ENCODE measurements at places on chromosomes 12 and 14.

DNA sequence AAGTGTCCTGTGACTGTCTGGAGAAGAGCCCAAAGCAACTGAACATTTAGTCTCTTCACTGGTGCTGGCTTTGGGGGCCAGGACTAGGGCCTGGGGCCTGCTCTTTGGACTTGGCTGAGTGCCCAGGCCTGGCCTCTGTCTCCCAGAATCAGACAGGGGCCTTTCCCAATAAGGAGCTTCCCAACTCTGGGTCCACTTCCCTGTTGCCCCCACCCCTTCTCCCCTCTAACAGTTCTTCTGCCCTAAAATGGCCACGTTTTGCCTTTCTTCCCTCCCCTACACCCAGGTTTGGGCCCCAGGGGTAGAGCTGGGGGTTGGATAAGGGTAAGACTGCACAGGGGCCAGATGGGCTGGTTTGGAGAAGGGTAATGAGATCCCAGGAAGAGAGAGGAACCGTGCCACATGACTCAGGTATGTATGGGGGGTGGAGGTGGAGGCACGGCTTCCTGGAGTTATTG, 10.0 kb upstream of the ITGA5 start:
- no peak for DNase-seq

DNA sequence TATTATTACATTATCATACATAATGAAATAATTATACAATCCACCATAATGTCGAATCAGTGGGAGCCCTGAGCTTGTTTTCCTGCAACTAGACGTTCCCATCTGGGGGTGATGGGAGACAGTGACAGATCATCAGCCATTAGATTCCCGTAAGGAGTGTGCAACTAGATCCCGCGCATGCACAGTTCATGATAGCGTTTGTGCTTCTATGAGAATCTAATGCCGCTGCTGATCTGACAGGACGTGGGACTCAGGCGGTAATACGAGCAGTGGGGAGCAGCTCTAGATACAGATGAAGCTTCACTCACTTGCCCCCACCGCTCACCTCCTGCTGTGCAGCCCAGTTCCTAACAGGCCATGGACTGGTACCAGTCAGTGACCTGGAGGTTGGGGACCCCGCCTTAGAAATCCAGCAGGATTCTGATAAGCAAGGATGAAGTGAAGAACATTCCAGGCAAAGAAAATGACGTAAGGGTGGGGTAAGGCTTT, 204.6 kb downstream of the ETV6 start:
- no peak for DNase-seq

DNA sequence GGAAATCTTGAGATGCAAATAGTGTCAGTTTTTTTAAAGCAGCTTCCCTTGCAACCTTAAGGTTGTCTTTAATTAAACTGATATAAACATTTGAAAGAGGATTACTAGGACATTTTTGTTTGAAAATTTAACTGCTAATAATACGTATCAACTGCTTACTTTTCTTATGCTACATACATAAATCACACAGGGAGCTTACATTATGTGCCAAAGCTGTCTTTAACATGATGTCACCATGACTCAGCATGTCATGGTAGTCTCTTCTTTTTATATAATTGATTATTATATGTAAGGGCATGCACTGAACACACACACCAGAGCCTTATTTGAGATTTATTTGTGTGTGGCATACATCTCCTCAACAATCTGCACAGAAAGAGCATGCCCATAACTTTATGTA, 63.0 kb upstream of the PTHLH start:
- no peak for DNase-seq

DNA sequence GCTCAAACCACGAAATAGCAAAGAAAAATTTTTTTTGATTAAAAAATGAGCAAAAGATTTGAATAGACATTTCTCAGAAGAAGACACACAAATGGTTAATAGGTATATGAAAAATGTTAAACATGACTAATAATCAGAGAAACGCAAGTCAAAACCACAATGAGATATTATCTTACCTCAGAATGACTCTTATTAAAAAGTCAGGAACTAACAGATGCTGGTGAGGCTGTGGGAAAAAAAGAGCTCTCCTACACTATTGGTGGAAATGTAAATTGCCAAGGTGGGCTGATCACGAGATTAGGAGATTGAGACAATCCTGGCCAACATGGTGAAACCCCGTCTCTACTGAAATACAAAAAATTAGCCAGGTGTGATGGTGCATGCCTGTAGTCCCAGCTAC, 315.5 kb upstream of the FLRT2 start:
- DNase-seq: no peak

DNA sequence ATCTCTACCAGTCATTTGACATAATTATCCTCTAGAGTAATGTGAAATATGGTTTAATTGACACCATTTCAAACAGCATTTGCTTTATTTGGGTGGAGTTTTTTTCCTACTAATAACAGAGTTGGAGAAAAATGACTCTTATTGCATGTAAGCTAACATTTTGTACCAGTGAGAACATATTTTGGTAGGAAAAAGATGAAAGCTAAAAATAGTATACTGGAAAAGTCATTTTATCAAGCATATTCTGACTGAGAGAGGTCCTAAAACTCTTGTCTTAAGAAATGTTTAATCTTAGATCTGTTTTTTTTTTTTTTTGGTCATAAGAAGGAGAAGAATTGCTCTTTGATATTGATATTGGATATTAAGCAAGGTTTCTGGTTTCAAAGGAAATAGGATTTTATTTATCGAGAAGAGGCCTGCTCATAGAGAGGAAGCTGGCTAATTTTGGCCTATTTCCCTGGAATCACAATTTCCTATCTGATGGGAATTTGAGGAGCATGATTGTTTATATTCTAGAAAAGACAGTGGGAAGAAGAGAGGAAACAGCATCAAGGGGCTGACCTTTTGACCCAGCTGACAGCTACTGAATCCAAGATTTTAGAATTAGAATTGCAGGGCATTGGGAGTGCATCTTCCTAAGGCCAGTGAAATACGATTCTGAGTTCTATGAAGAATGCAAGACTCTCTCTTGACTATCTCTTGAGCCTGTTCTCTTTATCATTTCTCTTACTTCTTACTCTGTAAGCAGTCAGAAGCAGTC, 19.4 kb downstream of the OTOGL start:
- DNase-seq: no peak

DNA sequence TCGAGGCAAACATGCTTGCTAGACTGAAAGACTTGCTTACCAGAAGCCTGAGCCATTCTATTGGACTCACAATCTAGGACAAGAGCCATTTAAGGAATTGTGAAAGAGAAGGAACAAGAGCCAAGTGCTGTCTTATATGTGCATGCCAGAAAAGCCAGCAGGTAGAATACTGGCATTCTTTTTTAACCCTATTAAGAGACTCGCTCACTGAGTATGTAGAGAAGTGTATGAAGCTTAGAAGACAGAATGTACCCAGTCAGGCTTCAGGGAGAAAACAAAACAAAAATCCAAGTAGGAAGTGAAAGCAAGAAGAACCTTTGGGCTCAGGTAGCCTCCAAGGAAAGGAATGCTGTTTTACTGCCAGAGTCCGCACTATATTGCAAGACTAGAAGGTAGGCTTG, 65.9 kb downstream of the DCAF5 start:
- DNase-seq: no peak

- no peak for DNase-seq
Observed at GRCh38 chr12:52360663-52361271, 6.5 kb downstream of the KRT85 start.

GRCh38 chr14:24122898-24123297, 7.6 kb upstream of the FITM1 start:
- no peak for DNase-seq

DNA sequence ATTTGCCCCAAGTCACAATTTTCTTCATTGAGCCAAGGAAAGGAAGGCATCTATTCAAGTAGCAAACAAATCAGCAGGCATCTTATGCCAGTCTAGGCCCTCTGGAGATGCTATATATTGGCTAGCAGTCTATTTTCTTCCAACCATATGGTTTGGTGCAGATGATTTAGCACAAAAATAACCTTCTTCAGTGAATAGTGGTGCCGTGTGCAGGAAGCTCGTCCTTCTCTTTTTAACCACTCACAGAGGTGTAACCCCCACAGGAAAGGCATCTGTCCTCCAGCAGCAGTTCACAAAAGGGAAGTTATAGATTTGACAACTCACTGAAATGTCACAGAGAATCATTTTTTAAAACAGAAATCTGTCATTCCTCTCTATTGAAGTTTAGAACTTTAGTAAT, 445.7 kb upstream of the SYT1 start:
- DNase-seq: no peak

- DNase-seq: no peak
Observed at GRCh38 chr12:45278447-45278846, 62.6 kb downstream of the ANO6 start.

- DNase-seq: no peak
Observed at GRCh38 chr12:104513681-104514080, 56.9 kb downstream of the CHST11 start.

DNA sequence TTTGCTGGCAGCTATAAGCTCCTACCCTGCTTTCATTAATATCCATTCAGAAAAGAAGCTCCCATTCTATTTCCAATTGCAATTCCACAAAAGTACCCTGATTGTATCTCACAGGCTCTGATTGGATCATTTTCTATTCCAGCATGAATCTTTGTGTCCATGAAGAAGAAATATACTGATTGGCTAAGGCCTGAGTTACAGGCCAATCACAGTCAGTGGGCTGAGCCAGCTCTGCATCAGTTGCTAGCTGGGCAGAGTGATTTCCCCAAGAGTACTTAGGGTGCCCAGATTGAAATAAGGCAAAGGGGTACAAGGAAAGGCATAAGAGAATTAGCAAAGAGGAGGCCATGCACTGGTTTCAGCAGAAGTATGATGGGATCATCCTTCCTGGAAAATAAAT, 14.4 kb downstream of the ART4 start:
- no peak for DNase-seq

DNA sequence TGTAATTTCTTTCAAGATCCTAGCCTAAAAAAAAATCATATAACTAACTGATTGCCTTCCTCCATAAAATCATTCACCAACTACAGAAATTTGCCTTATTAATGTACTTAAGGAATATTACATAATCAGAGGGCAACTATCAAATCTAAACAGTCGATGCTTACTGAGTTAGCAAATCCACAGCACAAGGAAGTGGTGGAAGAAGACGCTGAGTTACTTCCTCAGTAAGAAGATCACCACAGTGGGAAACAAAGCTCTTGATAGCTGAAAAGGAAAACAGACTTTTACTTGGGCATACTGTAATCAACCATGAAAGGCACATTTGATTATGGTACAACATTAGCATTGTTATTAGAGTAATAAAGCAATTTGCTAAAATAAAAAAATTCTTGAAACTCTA, 48.7 kb downstream of the HEATR5A start:
- DNase-seq: no peak

GRCh38 chr12:18320036-18320617, 58.8 kb downstream of the PIK3C2G start:
- peak; percentile 50 for DNase-seq

- no peak for DNase-seq
Observed at GRCh38 chr12:91948504-91948903, 197.1 kb downstream of the BTG1 start.

GRCh38 chr12:112513471-112513870, 94.7 kb downstream of the PTPN11 start:
- DNase-seq: no peak

GRCh38 chr12:11902525-11902875, 168.2 kb upstream of the BCL2L14 start:
- no peak for DNase-seq

DNA sequence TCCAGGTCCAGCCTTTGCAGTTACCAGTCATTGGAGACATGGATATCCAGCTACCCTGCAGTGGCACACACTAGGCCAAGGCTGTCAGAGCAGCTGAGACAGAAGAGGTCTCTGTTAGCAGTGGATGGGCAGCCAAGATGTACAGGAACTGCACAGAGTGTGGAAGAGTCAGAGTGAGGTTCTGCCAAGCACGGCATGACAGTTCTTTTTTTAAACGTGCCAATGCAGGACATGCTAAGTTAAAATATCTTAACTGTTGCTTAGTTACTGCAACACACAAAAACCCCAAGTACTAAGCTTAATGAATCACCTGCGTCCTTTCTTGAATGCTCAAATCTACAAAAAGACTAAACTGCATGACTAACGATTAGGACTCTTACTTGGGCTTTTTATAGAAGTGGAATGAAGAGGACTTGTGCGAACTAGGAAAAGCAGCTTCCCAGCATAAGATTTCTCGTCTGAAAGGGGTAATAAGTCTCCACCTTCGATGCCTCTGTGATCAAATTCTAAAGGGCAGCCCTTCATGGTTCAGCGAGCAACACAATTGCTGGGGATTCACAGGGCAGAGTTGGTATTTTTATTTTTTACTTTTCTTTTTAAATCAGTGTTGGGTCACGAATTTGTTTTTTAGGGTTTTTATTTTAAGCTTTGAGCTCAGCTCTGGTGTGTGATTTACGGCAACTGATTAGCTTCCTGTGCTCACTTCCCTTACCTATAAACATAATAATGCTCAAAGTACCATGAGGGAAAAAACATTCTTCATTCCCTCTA, 20.6 kb downstream of the MAPK1IP1L start:
- no peak for DNase-seq

GRCh38 chr14:104724981-104725771, 1.1 kb downstream of the ADSS1 start:
- DNase-seq: peak; percentile 50

DNA sequence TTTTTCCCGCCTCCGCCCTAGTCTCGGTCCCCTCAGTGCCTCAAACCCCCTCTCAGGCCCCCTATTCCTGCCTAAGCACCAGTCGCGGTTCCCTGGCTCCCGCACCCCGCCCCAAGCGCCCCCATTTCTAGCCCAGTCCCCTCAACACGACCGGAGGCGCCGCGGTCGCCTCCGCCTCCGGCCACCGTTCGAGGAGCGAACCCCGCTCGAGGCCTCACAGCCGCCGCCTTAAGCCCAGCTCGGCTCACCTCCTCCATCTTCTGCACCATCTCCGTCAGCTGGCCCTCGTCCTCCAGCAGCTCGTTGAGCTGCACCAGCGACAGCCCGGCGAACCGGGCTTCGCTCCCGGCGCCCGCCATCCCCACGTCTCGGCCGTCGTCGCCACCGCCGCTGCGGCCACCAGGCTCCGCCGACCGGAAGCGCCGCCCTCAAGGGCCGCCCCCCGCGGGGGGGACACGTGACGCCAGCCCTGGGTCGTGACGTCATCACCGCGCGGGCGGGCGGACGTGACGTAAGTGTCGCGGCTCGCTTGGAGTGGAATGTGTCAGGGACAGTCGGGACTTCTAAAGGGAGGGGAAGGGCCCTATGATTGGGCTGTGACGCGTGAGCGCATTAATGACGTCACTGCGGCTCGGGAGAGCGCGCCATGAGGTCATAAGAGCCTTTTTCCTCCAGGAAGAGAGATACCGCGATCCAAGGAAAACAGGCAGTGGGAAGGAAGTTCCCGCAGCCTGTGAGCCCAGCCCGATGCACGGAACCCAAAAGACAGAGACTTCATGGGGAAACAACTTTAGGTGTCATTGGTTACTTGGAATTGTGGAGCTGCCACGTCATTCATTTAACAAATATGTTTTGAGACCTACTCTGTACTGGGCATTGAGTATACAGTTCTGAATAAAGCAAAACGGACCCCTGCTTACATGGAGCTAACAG, at the start of gene VPS37B:
TSS of gene VPS37B (minus strand) at position 421 of the 933 bp plus-strand sequence. CDS start at position 359, 62 bp downstream.
- DNase-seq: peak; percentile 77

DNA sequence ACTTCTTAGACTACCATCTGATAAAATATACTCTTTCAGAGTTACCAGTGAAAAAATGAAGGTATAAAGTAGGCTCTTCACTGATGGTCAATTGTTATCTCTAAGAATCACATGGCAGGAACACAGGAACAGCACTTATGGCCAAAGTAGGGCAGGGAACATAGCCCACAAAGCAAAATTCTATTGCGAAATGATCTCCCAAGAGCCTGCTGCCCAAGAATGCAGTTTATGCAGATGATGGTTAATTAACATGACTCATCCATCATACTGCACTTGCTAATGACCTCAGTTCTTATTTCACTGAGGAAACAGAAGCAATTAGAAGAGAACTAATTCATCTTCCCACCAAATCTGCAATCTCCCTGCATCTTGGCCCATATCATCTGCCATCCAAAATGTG, 133.8 kb downstream of the SLC2A13 start:
- no peak for DNase-seq

Data from endothelial cell (in vitro differentiated cells).